Amniotic epithelial cell (primary cell): ENCODE measurements at places on chromosomes 16 and 17.

GRCh38 chr16:1992704-1993317 lies 3.0 kb downstream of the SYNGR3 start:
- no peak for DNase-seq

DNA sequence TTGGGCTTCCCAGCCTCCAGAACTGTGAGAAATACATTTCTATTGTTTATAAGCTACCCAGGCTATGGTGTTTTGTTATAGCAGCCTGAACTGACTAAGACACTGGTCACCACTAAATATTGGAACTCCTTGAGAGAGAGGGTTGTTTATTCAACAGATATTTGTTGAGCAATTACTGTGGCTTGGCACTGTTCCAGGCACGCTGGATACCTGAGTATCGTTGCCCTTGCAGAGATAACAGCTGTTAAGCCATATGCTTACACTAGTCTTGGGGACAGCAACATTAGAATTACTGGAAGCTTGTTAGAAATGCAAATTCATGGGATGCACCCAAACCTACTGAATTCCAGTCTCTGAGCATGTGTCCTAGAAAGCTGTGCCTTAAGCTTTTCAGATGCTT lies 230.7 kb downstream of the HS3ST4 start:
- DNase-seq = no peak

- no peak for DNase-seq
Observed at GRCh38 chr16:74874123-74874522, 99.5 kb upstream of the FA2H start.

DNA sequence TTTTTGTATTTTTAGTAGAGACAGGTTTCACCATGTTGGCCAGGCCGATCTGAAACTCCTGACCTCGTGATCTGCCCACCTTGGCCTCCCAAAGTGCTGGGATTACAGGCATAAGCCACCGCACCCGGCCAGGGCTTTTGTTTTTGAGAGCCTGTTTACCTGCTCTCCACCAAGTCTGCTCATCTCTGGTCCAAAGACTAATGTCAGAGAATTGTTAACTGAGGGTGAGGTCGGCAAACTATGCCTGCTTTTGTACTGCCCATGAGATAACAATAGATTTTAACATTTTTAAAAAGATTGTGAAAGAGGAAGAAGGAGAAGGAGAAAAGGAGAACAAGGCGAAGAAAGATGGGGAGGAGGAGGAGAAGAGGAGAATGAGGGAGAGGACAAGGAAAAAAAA lies 26.0 kb downstream of the TMEM238L start:
- no peak for DNase-seq

DNA sequence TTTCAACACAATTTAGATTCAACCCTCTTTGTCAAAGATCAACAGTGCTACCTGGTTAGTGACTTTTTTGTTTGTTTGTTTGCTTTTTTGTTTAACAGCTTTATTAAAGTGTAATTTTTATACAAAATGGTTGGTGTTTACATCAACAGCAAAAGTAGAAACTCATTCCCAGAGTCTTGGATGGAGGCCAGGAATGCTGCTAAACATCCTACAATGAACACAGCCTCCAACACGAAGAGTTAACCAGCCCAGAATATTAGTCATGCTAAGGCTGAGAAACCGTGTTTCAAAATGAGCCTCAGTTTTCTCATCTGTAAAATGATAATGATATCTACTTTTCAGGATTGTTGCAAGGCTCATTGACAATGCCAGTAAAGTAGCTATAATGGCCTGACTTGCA lies 211.0 kb upstream of the MAF start:
- no peak for DNase-seq

DNA sequence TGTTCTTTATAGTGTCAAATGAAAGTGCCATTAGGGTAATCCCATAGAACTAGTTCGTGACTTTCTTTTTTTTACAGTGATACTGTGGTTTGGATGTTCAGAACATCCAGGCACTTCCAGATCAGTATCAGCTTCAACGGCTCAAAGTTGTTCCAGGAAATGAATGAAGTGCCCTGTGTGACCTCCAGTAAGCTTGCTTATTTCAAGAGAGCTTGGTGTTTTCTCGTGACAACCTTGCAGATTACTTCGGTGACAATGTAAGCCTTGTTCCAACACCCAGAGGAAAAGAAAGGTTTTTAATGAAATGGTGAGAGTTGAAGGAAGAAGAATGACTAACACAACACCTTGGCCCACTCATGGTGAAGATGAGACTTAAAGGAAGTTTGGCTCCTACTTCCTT lies 16.0 kb upstream of the KCNJ16 start:
- DNase-seq = no peak

DNA sequence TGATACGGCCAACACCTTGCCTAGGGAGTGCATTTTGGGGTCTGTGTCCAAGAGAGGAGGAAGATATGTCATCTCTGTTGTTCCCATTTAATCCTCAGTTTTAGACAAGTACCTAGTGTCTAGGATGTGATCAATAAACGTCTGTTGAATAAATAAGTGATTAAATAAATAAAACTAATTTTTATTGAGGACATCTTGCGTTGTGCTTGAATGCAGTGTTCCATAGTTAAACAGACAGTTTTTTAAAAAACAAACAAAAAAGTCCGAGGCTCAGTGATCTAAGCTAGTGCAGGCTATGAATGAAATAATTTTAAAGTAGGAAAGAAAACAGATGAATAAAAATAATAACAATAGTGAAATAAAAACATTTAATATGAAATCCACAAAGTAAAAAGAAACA lies 283.0 kb upstream of the MAF start:
- no peak for DNase-seq

- no peak for DNase-seq
Observed at GRCh38 chr17:77147357-77147801, 6.6 kb downstream of the SEC14L1 start.

DNA sequence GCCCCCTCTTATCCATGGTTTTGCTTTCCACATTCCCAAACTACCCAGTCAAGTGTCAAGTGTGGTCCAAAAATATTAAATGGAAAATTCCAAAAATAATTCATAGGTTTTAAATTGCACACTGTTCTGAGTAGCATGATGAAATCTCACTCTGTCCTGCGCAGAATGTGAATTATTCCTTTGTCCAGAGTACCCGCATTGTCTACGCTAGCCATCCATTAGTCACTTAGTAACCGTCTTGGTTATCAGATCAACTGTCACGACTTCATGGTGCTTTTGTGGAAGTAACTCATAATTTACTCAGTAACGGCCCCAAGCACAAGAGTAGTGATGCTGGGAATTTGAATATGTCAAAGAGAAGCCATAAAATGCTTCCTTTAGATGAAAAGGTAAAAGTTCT lies 94.9 kb downstream of the SLC39A11 start:
- DNase-seq = no peak
